CD4-positive, alpha-beta memory T cell (primary cell): ENCODE measurements at places on chromosomes 16 and 17.

GRCh38 chr17:66414561-66415175 is 112.3 kb downstream of the PRKCA start:
- DNase-seq = no peak
- H3K36me3 ChIP-seq = no peaks in the 10 kb centered on the region
- no peak overlapping the region for H3K4me3 ChIP-seq
- H3K27me3 ChIP-seq = no peaks in the 10 kb centered on the region
- H3K27ac ChIP-seq = no peak overlapping the region

DNA sequence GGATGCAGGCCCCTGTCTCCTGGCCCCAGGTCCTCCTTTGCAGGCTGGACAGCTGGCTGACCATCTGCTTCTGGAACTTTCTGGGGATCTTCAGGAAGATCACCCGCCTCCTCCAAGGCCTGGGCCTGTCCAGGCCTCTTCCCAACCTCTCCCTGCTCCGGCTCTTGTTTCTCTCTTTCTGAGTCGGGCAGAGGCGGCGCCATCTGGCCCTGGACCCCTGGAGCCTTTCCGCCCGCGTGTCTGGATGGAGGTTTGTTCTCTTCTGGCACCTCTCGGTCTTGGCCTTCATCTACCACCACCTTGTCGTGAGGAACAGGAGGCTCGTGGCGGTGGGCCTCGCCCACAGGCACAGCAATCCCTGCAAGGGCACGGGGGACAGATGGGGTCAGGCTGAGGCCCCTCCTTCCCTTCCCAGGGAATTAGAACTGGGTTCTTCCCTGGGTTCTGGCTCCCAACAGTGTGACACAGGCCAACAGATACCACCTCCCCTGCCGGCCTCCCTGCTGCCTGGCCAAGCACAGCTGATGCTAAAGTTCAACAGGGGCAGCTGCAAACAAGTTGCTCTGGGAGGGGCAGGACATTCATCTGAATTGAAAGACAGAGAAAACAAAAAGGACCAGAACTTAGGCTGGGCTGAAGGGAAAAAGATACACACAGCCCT is 13.3 kb downstream of the NDUFAF8 start:
- no peak for DNase-seq
- no peak overlapping the region for H3K4me3 ChIP-seq
- H3K36me3 ChIP-seq = peaks cover 28% of the 10 kb centered on the region

DNA sequence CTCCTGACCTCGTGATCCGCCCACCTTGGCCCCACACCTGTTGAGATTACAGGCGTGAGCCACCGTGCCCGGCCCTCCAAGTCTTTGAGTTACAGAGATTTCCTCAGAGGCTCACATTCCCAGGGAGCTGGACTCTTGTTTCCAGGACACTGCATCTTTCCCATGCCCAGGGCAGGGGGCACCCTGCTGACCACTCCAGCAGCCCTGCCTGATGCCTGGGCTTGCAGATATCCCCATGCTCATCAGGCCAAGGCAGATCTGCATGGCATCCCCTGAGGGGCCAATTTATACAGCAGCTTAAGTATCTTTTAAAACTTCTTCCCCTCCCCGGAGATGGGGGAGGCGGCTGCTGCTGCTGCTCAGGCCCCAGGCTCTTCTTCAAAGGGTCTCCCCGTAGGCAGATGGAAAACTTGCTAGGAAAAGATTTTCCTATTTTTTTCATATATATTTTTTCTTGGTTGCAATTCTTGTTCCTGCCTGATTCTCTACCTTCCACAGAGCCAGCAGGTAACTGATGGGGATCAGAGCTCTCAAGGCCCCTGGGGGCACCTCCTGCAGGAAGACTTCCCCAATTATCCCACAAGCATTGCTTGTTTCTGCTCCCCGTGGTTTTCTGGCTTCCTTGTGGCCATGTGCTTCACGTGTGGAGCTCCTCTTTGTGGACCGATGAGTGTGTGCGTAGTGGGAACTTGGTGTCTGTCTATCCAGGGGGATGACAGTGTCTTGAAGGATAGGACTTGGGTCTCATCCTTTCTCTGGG is 102.2 kb upstream of the SDK2 start:
- no peak for DNase-seq
- H3K4me1 ChIP-seq = no peaks in the 10 kb centered on the region
- no peak overlapping the region for H3K4me3 ChIP-seq

DNA sequence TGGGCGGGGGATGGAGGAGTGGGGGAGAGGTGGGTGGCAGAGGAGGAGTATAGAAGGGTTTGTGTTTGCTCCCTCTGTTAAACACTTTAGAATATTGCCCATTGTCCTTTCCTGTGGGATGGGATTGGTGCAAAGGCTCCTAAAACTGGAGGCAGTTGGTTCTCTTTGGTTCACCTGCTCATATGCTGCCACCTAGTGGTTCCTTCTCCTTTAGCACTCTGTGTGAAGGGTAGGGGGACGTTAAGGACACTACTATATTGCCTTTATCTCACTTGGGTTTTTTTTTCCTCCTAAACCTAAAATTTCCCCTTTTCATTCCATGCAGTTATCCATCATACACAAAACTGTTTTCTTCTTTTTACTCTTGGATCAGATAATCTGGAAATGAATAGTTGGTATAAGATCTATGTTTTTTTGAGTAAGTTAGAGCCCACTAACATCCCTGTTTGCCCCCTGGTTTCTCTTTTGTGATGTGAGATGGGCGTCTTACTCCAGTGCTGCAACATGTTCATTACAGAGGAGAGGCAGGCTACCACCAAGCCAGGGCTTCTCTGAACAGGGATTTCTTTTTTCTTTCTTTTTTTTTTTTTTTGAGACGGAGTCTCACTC is 23.8 kb downstream of the SNX11 start:
- peak; percentile 59 for DNase-seq
- no peaks in the 10 kb centered on the region for H3K27me3 ChIP-seq

- no peak overlapping the region for H3K27ac ChIP-seq
- H3K4me3 ChIP-seq = no peak overlapping the region
- no peaks in the 10 kb centered on the region for H3K4me1 ChIP-seq
- H3K36me3 ChIP-seq = no peaks in the 10 kb centered on the region
- no peak for DNase-seq
- H3K27me3 ChIP-seq = no peaks in the 10 kb centered on the region
These were observed 123.4 kb upstream of the NOL11 start for GRCh38 chr17:67594115-67594880.

DNA sequence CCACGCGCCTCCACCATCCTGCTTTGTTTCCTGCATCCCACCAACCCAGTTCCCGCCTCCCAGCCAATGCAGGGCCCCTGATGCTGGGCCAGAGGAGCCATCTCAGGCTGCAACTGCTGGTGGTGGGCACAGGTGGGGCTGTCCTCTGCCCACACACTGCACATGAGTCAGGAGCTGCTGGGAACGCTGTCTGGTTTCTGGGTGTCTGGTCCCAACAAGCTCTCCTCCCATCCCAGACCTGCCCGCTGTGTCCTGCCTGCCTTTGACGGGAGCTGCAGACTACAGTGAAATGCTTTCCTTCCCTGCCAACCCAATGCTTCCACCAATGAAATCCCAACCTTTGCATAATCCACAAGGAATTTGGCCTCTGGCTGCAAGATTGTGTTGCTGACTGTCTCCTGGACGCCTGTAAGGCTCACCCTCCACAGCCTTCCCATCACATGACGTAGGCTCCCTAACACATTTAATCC is 98.9 kb downstream of the N4BP1 start:
- no peak for DNase-seq
- no peak overlapping the region for H3K27ac ChIP-seq
- H3K4me1 ChIP-seq = no peaks in the 10 kb centered on the region
- no peaks in the 10 kb centered on the region for H3K36me3 ChIP-seq

GRCh38 chr16:7085776-7086175 is 246.9 kb upstream of the RBFOX1 start:
- no peak overlapping the region for H3K4me3 ChIP-seq
- no peak overlapping the region for H3K27ac ChIP-seq
- no peak for DNase-seq
- no peaks in the 10 kb centered on the region for H3K36me3 ChIP-seq
- H3K4me1 ChIP-seq = no peaks in the 10 kb centered on the region
